Subcutaneous preadipocyte (primary cell): ENCODE measurements at places on chromosomes 13 and 19. TPM values are rescaled to one million over a fixed set of nuclear protein-coding genes. Genes with fewer than 3 reads are reported as not detected.

The PEAK3 gene
- total RNA-seq: not detected in 2 replicates

The TRPM4 gene
- 14.1 and 14.3 TPM in 2 replicates for total RNA-seq

The UBE2L5 gene
- total RNA-seq: not detected in 2 replicates

The OVOL3 gene
- not detected in 2 replicates for total RNA-seq

The PSG2 gene
- total RNA-seq: not detected in 2 replicates

The SMIM24 gene
- total RNA-seq: not detected in 2 replicates

The NKPD1 gene
- 0.39 and 1.1 TPM in 2 replicates for total RNA-seq

The BABAM1 gene
- total RNA-seq: 91.7 and 105 TPM in 2 replicates

The COQ8B gene
- 29.0 and 37.1 TPM in 2 replicates for total RNA-seq

The IL4I1 gene
- total RNA-seq: 0.20 and 1.1 TPM in 2 replicates

The C19orf73 gene
- 0.37 and 0.78 TPM in 2 replicates for total RNA-seq

The DOHH gene
- total RNA-seq: 7.3 and 9.6 TPM in 2 replicates

The NEK5 gene
- total RNA-seq: under 0.01 and 0.37 TPM in 2 replicates

The SOX21 gene
- total RNA-seq: not detected in 2 replicates

The LILRB3 gene
- 0.20 TPM in 1 of 2 replicates, not detected in the other for total RNA-seq

The SERPINE3 gene
- total RNA-seq: under 0.01 TPM in 1 of 2 replicates, not detected in the other

The TMPRSS9 gene
- under 0.01 TPM in 1 of 2 replicates, not detected in the other for total RNA-seq

The C1QTNF9 gene
- not detected in 2 replicates for total RNA-seq

The ZNF471 gene
- 1.8 and 2.2 TPM in 2 replicates for total RNA-seq

The ONECUT3 gene
- not detected in 2 replicates for total RNA-seq

The NCCRP1 gene
- not detected in 2 replicates for total RNA-seq

The CDC42EP5 gene
- 7.6 and 18.4 TPM in 2 replicates for total RNA-seq

The AP3D1 gene
- 123 and 169 TPM in 2 replicates for total RNA-seq

The GPR18 gene
- total RNA-seq: not detected in 2 replicates

The N4BP2L2 gene
- total RNA-seq: 70.2 and 77.6 TPM in 2 replicates

The FOXO1 gene
- total RNA-seq: 3.3 and 6.6 TPM in 2 replicates

The SPACA6 gene
- total RNA-seq: 2.6 and 5.1 TPM in 2 replicates

The KLK3 gene
- not detected in 2 replicates for total RNA-seq

The ZNF582 gene
- total RNA-seq: 1.4 and 2.2 TPM in 2 replicates

The ADGRE3 gene
- total RNA-seq: under 0.01 TPM in 1 of 2 replicates, not detected in the other

The ZNF793 gene
- 0.20 and 0.73 TPM in 2 replicates for total RNA-seq

The GARIN5A gene
- total RNA-seq: not detected in 2 replicates

The UHRF1 gene
- total RNA-seq: 26.5 and 51.8 TPM in 2 replicates

The SYDE1 gene
- 23.5 and 30.1 TPM in 2 replicates for total RNA-seq

The P2RY11 gene
- total RNA-seq: 2.9 and 3.5 TPM in 2 replicates

The CTU1 gene
- 7.6 and 7.7 TPM in 2 replicates for total RNA-seq

The PRR36 gene
- total RNA-seq: not detected in 2 replicates

The GGACT gene
- total RNA-seq: 3.7 and 5.9 TPM in 2 replicates

The MRPS12 gene
- total RNA-seq: 43.6 and 49.2 TPM in 2 replicates

The OR7E24 gene
- total RNA-seq: not detected in 2 replicates

The GAPDHS gene
- under 0.01 TPM in 1 of 2 replicates, not detected in the other for total RNA-seq

The CCNA1 gene
- 0.20 and 0.73 TPM in 2 replicates for total RNA-seq

The EDNRB gene
- 32.6 and 33.4 TPM in 2 replicates for total RNA-seq

The CACNG6 gene
- not detected in 2 replicates for total RNA-seq

The KISS1R gene
- total RNA-seq: not detected in 2 replicates

The FFAR3 gene
- total RNA-seq: not detected in 2 replicates

The ADM5 gene
- total RNA-seq: 0.73 and 1.2 TPM in 2 replicates

The CCDC169 gene
- 3.7 and 4.5 TPM in 2 replicates for total RNA-seq

The CYP4F22 gene
- total RNA-seq: not detected in 2 replicates

The COL4A1 gene
- 166 and 199 TPM in 2 replicates for total RNA-seq

The CEACAM4 gene
- total RNA-seq: not detected in 2 replicates

The PSG5 gene
- total RNA-seq: 0.20 and 0.37 TPM in 2 replicates

The JAK3 gene
- total RNA-seq: 0.78 and 2.2 TPM in 2 replicates

The GRK1 gene
- total RNA-seq: not detected in 2 replicates

The CYP2S1 gene
- under 0.01 and 0.20 TPM in 2 replicates for total RNA-seq

The CGB2 gene
- total RNA-seq: not detected in 2 replicates

The SOX1 gene
- total RNA-seq: not detected in 2 replicates

The MCF2L gene
- total RNA-seq: 2.0 and 5.9 TPM in 2 replicates
